ENCODE measurements at places on chromosomes 4 and X. TPM values are rescaled to one million over a fixed set of nuclear protein-coding genes. Genes with fewer than 3 reads are reported as not detected.

GRCh38 chr4:26953366-26953765, 92.7 kb downstream of the STIM2 start:
- no peak for DNase-seq

Gene ENAM
- 3.8 TPM for polyA plus RNA-seq

GRCh38 chr4:37690976-37691375, 4.8 kb upstream of the RELL1 start:
- DNase-seq = no peak

DNA sequence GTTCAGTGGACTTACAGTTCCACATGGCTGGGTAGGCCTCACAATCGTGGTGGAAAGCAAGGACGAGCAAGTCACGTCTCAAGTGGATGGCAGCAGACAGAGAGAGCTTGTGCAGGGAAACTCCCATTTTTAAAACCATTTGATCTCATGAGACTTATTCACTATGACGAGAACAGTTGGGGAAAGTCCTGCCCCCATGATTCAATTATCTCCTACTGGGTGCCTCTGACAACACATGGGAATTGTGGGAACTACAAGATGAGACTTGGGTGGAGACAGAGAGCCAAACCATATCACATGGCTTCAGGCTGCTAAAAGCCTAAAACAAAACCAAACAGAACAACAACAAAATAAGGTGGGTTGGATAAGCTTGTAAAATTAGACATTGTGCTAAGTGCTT, 194.4 kb upstream of the CPEB2 start:
- DNase-seq = no peak

- no peak for DNase-seq
These were observed 29.0 kb downstream of the RNF4 start for GRCh38 chr4:2497931-2498330.

Gene RENBP
- polyA plus RNA-seq = 3.7 TPM

Gene GPR119
- polyA plus RNA-seq = not detected

GRCh38 chr4:60737858-60738257, 462.3 kb upstream of the ADGRL3 start:
- DNase-seq = no peak

DNA sequence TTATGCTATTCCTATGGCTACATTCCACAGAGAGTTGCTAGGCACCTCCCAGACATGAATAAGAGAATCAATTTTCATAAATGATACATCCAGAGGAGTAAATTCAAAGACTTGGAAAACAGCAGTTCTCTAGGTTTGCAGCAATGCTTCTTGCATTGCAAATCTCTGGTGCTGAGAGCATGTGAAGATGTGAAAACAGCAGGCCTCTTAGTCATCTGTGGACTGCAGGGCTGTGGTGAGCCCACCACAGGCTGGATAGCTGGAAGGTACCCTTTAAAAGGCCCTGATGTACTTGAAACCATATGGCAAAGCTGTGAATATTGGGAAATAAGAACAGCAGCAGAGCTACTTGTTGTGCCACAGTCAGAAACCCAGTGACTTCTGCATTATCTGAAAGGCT, 2135.9 kb downstream of the ARAP2 start:
- no peak for DNase-seq

DNA sequence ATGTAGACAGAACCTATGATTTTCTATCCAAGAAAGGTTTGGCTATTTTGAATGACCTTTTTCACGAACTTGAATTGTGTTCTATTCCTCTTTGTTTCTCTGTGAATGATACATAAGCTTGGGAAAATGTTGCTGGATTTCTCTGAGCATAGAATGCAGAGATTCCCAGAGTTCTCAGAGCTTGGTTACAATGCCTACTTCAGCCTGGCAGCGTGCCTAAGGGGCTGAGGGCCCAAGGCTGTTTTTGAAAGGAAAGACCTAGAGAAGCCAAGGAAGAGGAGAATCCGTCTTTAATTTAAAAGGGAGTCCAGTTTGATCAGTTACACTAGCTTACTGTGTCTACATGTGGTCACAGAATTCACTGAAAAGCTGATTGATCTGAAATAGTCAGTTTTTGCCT, 55.3 kb upstream of the CXorf51B start:
- DNase-seq = no peak

Gene HSFX1
- polyA plus RNA-seq = 2.6 TPM

GRCh38 chrX:14670819-14671218, 141.5 kb downstream of the GLRA2 start:
- no peak for DNase-seq

GRCh38 chrX:40368611-40369061, 212.1 kb upstream of the ATP6AP2 start:
- no peak for DNase-seq

GRCh38 chr4:114728426-114728825, 129.8 kb downstream of the UGT8 start:
- no peak for DNase-seq

GRCh38 chr4:107850438-107850837, 25.7 kb downstream of the SGMS2 start:
- DNase-seq = no peak

DNA sequence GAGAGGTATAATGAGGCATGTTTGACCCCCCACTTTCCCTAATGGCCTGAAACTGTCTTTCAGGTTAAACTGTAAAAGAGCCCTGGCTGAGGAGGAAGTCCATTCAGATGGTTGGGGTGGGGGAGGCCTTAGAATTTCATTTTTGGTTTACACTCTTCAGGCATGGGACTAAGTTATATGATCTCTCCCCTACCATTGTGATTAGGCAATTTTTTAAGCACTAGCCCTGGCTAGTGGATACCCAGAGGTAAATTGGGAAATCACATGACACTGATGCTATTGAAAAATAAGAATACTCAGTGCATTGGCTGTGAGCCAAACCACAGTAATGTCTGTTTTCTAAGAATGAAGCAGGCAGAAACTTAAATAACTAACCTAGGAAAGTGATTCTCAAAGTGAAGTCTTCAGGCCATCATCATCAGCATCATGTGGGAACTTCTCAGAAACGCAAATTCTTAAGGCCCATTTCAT, 149.7 kb downstream of the RRAGB start:
- DNase-seq = no peak

- no peak for DNase-seq
These were observed 147.7 kb downstream of the RBM46 start for GRCh38 chr4:154928640-154929257.

Gene SATL1
- polyA plus RNA-seq = 0.61 TPM

GRCh38 chr4:52376132-52376704, 282.9 kb downstream of the USP46 start:
- DNase-seq = peak; percentile 56

DNA sequence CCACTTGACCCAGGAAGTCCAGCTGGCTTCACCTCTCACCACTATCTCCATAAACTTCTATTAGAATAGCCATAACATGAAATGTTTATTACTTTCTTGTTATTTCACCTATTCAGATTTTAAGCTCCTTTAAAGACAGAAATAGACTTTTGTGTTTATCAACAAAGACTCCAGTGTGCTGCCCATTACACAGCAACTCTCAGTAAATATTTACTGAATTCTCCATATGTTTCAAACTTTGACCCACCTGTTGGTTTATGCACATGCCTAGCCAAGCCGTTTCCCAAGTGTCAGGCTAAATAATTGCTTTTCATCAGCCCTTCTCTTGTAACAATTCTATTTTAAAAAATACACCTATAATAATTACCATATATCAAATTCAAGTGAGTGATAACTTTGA, 242.9 kb upstream of the NEIL3 start:
- no peak for DNase-seq

Gene GPR101
- not detected for polyA plus RNA-seq

DNA sequence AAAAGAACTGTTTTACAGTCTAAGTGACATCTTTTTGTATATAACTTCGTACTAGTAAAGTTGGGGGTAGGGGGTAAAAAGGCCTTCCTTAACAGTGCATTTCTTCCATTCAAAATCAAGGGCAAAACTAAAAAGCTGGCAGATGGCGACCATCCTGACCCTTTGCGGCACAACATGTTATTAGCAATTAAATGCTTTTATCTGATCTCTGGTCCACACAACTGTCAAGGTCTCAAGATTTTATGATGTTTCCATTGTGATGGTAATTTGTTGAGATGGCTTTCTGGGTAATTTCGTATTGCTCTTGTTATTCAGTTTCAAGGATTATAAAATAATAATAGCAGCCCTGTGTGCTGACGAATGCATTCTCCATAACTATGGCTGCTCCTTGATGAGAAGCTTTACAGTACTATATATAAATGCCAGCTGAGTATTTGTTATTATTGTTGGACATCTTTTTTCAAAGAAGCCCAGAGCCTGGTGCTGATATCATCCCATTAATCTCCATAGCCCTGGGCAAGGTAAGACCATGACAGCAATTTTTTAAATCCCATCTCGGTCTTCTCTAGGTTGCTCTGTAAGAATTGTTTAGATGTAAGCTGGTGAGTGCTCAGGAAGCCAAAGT, 89.5 kb downstream of the CBR4 start:
- no peak for DNase-seq

DNA sequence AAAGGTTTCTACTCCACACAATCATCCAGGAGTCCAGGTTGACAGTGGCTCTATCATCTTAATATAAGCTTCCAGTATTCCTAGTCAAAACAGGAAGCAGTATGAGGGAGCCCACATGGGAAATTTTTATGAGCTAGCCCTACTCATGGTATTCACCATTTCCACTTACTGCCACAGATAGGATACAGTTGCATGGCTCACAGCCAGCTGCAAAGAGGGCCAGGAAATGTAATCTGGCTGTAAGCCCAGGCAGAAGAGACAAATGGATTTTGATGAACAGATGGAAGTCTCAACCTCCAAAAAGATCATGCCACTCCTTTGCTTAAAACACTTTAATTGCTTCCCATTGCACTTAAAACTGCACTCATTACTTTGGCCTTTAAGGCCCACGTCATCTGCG, 150.6 kb downstream of the ADAMTS3 start:
- DNase-seq = no peak

Data from forelimb muscle (tissue), 1 donor.